ENCODE measurements at places on chromosomes 6 and 20. TPM values are rescaled to one million over a fixed set of nuclear protein-coding genes. Genes with fewer than 3 reads are reported as not detected.

BPIFB1 gene
- total RNA-seq, result not detected

GRCh38 chr6:107218142-107218541 lies 102.8 kb upstream of the BEND3 start:
- no peaks in the 10 kb centered on the region for H3K27me3 ChIP-seq
- no peaks in the 10 kb centered on the region for H3K36me3 ChIP-seq
- H3K4me1 ChIP-seq, result no peaks in the 10 kb centered on the region
- no peak for DNase-seq

- DNase-seq, result no peak
- no peak overlapping the region for H3K4me3 ChIP-seq
- peaks cover 16% of the 10 kb centered on the region for H3K36me3 ChIP-seq
- H3K27ac ChIP-seq, result no peak overlapping the region
Measured at GRCh38 chr6:170313716-170314295, 7.2 kb downstream of the FAM120B start.

DNA sequence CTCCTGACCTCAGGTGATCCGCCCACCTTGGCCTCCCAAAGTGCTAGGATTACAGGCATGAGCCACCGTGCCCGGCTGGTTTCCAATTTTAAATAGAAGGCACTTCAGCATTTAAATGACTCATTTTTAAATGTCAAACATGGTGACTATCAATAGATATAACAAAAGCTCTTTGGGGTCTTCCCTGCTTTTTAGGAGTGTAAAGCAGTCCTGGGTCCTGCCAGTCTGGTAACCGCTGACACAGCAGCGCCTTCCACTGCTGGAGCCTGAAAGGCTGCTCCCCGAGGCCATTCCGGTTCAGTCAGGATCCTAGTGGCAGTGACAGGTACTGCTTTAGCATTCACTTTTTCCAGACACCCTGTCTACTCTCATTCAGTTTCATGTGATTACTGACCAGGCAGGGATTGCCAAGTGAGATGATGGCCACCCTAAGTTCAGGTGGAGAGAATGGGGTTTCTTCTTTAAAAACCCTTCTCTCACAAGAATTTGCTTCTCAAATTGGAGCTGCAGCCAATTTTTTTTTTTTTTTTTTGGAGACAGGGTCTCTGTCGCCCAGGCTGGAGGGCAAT lies 5.1 kb downstream of the DIDO1 start:
- H3K4me1 ChIP-seq, result peaks cover 76% of the 10 kb centered on the region
- peak; percentile 49 for DNase-seq
- no peaks in the 10 kb centered on the region for H3K36me3 ChIP-seq
- H3K27ac ChIP-seq, result peak overlapping the region; percentile 9
- no peak overlapping the region for H3K4me3 ChIP-seq
- H3K27me3 ChIP-seq, result no peaks in the 10 kb centered on the region

Measured in natural killer cell (primary cell).